ENCODE measurements at places on chromosomes 3 and 15.

DNA sequence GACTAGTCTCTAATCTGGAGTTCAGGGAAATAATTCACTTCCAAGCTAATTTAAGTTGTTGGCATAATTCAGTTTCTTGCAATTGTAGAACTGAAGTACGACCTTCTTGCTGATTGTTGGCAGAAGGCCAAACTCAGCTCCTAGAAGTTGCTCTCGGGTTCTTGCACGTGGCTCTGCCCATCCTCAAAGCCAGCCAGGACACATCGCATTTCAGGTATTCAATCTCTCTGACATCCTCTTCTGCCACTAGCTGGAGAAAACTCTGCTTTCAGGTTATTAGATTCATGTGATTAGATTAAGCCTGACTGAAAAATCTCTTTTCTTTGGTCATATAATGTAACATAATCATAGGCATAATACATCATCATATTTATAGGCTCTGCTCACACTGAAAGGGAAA lies 362.0 kb downstream of the ZPLD1 start:
- DNase-seq = no peak

- no peak for DNase-seq
These were observed 404.5 kb upstream of the TPM1 start for GRCh38 chr15:62637950-62638619.

GRCh38 chr3:120419797-120420196 lies 31.0 kb downstream of the FSTL1 start:
- DNase-seq = no peak

GRCh38 chr3:160437083-160437455 lies 12.5 kb downstream of the TRIM59 start:
- DNase-seq = no peak

DNA sequence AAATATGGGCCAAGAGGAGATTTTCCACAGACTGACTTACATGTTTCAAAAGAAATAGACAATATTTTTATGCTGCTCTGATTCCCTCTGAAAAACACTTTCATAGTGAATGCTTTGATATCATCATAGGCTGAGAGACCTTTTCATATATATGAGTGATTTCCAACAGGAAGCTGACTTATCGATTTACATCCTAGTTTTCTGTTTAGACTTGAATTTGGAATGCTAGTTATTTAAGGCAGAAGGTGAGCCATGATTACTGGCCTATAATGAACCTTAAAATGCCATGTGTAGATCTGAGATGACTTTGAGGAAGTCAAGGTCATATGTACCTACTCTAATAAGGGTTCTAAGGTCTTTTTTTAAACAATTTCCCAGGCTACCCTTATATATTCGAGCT lies 1126.1 kb downstream of the ROBO1 start:
- DNase-seq = no peak

DNA sequence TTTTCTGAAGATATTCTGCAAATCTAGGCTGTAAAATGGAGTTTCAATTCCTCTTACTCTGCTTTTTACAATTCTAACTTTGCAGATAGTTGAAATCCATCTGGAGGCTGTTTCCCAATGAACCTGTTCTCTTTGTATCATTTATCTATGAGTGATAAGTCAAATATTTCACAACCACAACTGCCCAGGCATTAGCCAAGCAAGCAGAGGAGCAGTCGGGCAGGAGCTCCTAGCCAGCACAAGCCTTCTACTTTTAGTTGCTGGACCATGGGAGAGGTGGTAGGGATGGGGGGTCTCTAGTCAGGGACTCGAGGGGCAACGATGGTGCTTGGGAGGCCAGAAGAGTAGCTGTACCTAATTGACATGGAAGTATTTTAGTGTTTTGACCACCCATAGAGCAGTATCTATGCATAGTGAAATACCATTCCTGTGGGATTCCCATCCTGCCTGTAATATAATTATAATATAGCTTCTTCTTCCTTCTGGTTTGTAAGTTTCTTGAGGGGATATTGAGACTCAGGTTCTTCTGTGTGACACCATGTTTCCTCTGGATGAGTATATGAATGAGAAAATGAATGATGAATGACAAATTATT lies 353.5 kb upstream of the IL12A start:
- no peak for DNase-seq

DNA sequence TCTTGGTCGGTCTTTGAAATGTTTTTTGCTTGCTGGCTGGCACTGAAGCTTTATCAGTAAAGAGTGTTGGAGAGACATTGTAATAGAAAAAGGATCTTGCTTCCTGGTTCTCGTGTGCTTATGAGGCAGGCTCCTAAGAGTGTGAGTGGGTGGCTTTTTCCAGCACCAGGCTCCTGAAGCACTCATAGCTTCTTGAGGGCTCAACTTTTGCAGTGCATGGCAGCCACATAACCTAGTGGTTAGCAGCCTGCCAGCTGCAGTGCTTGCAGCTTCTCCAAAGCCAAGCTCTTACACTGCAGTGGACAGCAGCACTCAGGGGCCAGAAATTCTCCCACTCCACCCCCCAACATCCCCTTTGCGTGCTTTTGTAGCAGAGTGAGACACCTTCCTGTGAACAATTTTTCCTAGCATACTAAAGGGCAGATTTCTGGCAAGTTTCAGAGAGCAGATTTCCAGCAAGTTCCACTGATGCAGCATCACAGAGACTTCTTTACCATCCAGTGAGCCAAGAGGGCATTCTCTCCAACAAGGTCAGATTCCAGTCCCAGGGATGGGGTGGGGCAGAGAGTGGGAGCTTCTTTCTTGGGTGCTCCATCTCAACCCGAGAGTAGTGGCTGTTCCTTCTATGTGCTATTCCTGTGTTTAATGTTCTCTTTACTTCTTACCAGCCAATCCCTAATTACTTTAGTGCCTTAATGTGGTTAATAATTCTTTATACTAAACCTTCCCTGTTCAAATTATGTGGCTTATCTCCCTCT lies 15.8 kb upstream of the ARHGEF26 start:
- no peak for DNase-seq

GRCh38 chr3:154780263-154780662 lies 299.9 kb upstream of the MME start:
- DNase-seq = no peak

- no peak for DNase-seq
These were observed 126.8 kb downstream of the ATP1B3 start for GRCh38 chr3:142003291-142003690.

DNA sequence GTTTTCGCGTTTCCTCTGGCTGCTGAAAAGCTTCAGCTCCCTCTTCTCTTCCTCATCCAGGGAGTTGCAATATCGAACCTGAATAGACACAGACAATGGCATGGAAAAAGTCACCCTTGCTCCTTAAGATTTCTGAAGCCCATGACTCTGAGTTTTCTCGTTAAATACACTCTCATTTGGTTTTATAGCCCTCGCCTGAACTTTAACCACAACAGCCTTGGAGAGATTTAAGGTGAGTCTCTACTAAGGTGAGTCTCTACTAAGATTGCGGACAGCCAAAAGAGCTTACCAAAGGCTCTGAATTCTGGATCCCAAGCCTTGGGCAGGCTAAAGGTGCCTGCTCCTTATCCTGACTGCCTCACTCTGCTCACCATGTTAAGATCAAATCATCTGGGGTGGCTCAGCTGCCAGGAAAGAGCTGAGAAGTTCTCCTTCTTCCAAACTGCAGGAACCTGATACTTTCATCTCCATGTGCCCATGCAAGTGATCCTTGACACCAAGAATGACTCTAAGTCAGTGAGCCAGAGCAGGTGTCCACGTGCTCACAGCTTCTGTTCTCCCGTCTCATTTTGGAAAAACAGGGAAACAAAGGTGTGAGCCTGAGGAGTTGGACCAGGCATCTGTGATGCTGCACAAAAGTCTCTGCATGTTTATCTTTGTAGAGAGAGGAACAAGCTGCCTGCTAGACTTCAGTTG lies 65.1 kb downstream of the PRICKLE2 start:
- DNase-seq = no peak

- no peak for DNase-seq
These were observed 24.1 kb upstream of the SACM1L start for GRCh38 chr3:45665101-45665572.

DNA sequence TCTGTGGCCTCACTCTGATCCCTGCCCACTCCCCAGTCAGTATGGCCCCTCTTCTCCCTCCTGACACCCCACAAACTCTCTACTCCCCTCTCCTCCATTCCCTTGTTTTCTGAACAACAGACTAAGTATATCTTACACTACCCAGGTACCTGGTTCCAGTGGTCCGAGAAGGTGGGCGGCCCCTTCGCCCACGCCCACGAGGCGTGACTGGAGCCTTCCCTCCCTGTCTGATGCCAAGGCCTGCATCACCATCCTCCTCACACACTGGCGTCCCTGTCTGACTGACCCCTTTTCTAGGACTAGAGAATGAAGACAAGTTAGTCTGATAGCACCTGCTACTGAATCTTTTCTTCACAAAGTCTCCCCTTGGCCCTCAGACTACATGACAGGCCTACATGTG lies 50.0 kb downstream of the TUBGCP4 start:
- no peak for DNase-seq

- no peak for DNase-seq
These were observed 34.2 kb downstream of the HMCES start for GRCh38 chr3:129312671-129313414.

DNA sequence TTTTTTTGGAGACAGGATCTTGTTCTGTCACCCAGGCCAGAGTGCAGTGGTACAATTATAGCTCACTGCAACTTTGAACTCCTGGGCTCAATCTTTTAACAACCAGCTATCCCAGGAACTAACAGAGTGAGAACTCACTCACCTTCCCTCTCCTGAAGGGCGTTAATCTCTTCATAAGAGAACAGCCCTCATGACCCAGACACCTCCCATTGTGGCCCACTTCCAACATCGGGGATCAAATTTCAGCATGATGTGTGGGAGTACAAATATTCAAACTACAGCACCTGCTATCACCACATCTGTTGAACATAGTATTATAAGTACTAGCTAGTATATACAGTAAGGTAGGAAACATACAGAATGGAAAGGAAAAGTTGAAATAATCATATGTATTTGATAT lies 132.5 kb downstream of the DOCK3 start:
- DNase-seq = no peak

DNA sequence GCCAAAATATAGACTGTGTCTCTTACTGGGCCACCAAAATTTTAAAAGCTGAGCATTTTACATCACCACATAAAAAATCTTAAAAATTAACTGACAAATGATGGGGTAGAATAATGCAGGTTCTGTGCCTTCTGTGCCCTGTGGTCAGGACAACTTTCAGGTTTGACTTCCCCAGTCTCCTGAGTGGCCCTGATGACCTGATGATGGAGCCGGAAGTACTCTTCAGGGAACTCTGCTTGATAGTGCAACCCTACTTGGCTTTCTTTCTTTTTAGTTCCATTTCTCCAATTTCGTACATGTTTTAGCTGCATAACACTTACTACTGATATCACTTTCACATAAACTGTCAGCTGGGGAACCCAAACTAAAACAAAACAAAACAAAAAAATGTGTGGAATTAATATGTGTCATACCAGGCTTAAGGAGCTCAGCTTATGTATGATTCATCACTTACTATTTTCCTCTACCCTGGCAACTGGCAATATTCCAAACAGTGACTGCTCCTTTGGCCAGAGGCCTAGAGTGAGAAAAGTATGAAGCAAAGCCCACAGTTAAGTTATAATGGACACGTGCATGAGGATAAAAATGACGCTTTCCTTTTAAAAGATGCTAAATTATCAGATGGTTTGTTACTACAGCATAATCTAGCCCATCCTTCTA lies 194.3 kb downstream of the BCHE start:
- DNase-seq = no peak

- no peak for DNase-seq
These were observed 32.5 kb downstream of the GBE1 start for GRCh38 chr3:81728766-81729544.

DNA sequence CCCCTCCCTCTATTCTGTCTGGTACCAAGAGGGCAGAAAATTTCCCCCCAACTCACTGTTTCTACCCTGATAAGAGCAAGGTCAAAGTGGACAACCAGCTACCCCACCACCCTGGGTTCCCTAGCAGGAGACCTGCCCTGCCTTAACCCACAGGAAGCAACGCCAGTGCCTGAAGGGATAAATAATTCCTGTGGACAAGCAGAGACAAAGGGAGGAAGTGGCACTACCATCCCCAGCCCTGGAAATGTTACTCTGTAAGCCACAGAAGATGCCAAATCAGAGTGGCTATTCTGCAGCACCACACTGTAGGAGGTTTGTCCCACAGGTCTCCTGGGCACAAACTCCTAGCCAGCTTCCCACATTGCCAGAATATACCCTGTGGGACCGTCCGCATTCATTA lies 80.1 kb downstream of the DNAH12 start:
- no peak for DNase-seq

GRCh38 chr15:90690585-90690984 lies 26.6 kb upstream of the BLM start:
- no peak for DNase-seq

- no peak for DNase-seq
These were observed 25.8 kb downstream of the FAM98B start for GRCh38 chr15:38479756-38480155.

DNA sequence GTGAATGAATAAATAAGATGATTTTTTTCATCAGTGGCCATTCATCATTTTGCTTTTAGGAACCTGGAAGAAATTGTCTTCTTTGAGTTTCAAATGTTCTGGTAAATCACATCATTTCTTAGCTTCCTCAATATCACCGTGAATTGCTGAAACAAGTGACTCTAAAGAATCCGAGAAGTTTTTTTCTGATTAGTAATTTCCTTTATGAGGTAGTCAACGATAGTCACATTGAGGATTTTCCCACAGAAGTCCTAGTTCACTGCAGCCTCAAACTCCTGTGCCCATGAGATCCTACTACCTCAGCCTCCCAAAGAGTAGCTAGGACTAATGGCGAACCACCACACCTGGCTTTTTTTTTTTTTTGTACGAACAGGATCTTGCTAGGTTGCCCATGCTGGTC lies 3.6 kb upstream of the TMPRSS7 start:
- no peak for DNase-seq

- DNase-seq = no peak
These were observed 57.9 kb downstream of the ACAP2 start for GRCh38 chr3:195384952-195385351.

DNA sequence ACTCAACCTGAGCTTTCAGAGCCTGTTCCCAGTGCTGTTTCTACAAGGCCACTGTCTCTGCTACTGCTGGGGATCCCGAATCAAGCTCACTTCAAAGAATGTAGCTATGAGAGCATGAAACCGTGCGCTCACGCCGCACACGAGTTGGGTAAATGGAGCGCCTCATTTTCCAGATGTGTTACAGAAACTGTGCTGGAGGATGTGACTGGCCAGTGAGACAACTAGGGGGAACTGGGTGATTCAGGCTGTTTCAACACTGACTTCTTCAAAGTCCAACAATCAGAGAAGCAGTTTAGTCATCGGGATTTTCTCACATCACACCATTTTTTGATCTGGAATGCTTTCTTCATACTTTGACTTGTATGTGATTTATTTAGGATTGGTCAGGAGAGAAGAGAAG lies 3.5 kb downstream of the ZNF710 start:
- no peak for DNase-seq

DNA sequence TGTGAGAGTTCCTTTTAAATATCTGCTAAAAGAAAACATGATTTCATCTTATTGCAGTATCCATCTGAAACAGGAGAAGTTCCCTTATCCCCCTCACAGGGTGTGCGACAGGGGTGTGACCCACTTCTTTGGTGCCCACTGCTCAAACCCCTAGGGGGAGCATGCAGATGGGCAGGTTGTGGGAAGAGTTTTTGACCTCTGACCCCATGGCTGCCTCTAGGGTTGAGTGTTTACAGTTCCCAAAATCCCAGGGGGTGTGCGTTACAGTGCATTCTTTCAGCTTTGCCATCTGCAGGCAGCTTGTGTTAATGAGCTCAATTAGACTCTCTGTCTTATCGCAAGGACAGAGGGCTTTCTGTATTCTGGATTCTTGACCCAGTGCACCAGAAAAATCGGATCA lies 443.2 kb upstream of the FRG2C start:
- no peak for DNase-seq
